ENCODE measurements at places on chromosomes 3 and 15.

GRCh38 chr3:162142511-162142910, 645.9 kb downstream of the OTOL1 start:
- DNase-seq: peak; percentile 20

GRCh38 chr15:29736744-29737020, 85.6 kb downstream of the TJP1 start:
- DNase-seq: peak; percentile 73

- peak; percentile 33 for DNase-seq
Observed at GRCh38 chr15:76199106-76200082, 111.9 kb downstream of the ETFA start.

DNA sequence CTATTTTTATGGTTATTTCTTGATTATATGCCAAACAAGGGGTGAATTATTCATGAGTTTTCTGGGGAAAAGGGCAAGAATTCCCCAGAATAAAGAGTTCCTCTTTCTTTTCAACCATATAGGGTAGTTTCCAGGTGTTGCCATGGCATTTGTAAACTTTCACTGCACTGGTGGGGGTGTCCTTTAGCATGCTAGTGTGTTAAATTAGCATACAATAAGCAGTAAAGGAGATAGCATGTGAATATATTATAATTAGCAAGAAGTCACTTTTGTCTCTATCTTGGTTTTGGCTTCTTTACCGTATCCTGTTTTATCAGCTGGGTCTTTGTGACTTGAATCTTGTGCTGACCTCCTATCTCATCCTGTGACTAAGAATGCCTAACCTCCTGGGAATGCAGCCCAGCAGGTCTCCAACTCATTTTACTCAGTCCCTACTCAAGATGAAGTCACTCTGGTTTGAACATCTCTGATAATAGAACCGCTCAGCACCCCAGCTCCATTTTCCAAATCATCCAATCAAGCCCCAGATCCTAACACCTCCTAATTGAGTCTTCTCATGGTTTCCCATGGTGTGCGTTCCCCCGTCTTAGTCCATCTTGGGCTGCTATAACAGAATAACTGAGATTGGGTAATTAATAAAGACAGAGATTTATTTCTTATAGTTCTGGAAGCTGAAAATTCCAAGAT, 3.4 kb upstream of the SELENOT start:
- DNase-seq: no peak

GRCh38 chr3:32102289-32102688, 4.1 kb upstream of the GPD1L start:
- DNase-seq: no peak

DNA sequence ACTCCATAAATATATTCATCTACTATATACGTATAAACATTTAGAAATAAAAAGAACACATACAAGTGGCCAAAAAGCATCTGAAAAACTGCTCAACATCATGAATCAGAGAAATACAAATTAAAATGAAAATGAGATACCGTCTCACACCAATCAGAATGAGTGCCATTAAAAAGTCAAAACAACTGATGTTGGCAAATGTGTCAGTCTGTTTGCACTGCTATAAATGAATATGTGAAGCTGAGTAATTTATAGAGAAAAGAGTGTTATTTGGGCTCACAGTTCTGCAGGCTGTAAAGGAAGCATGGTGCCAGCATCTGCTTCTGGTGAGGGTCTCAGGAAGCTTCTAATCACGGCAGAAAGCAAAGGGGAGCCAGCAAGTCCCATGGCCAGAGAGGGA, 620.3 kb upstream of the CCDC54 start:
- no peak for DNase-seq

- no peak for DNase-seq
Observed at GRCh38 chr15:73161546-73161945, 109.3 kb downstream of the NEO1 start.

GRCh38 chr3:99128725-99129505, 227.4 kb upstream of the DCBLD2 start:
- DNase-seq: peak; percentile 76

Data from SJSA1 (cell line).